ENCODE measurements at places on chromosomes 5 and 9. TPM values are rescaled to one million over a fixed set of nuclear protein-coding genes. Genes with fewer than 3 reads are reported as not detected.

The NME5 gene
- not detected for polyA plus RNA-seq

DNA sequence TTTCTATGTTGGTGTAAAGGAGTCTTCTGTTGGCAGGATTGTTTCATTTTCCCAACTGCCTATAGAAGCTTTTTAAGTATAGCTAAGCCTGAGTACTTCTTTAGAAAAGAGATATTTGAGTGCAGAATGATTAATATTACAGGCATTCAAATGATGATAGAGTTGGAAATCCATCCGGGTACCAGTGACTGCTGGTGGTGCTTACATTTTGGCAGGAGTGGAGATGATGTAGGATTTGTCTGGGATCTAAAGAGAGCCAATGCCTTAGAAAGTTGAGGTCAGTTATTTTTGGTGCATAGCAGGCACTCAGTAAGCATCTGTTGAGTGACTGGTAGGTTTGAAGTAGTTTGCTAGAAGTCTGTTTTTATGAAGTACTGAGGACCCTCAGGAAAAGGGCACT, 433.5 kb downstream of the DMAC1 start:
- DNase-seq, result no peak

GRCh38 chr5:146107901-146108300, 2.5 kb upstream of the PLAC8L1 start:
- no peak for DNase-seq

DNA sequence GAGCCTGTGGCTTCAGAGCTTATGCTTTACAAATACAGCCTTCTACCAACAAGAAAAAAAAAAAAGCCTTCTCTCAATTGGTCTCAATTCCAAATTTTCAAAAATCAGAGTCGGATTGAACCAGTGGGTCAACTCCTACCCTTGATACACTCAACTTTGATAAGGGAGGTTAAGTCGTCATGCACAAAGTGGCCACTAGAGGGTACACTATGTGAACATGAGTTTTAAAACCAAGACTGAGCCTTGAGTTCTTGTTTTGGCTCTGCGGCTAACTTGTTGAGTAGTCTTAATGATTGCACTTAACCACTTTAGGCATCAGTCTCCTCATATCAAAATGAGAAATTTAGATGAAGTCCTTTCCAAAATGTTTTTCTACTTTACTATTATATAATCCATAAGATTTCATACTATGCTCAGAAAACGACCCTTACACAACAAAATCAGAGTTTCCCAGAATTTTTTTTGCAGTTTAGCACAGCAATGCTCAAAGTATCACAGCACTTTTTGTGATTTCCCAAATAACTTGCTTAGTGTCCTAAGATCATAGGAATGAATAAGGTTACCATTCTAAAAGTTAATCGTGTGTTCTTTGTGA, 92.9 kb upstream of the MTAP start:
- peak; percentile 69 for DNase-seq

GRCh38 chr9:1619915-1620710, 395.0 kb upstream of the SMARCA2 start:
- no peak for DNase-seq
